Kidney tubule cell (primary cell): ENCODE measurements at places on chromosomes 4 and X.
A peak's percentile ranks its signal among the peaks of the same experiment; 100 is the strongest.

DNA sequence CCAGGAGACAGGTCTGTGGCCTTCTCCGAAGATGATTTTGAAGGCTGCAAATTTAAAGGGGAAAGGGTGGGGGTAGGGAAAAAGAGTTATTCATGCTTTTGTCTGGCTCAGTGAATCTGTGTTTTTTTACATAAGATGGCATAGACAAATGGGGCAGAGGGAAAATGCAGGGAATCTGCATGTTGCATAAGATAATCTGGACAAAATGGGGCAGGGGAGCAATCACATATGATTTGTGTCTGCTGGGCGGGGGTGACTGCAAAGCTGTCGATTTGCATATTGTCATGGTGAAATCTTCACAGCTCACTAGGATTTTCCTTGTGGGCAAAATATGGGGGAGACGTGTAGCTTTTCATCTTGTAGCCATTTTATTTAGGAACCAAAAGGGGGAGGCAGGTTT, 29.4 kb upstream of the GYG2 start:
- no peak for DNase-seq

- DNase-seq = peak; percentile 96
These were observed 119.0 kb downstream of the NKX6-1 start for GRCh38 chr4:84379917-84380641.

DNA sequence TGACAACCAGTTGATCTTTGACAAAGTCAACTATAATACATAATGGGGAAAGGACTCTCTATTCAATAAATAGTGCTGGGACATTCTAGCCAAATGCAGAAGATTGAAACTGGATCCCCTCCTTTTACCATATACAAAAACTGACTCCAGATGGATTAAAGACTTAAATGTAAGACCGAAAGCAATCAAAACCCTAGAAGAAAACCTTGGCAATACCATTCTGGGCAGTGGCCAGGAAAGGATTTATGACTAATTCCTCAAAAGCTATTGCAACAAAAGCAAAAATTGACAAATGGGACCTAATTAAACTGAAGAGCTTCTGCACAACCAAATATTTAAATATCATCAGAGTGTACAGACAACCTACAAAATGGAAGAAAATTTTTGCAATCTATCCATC, 185.1 kb downstream of the NPNT start:
- no peak for DNase-seq

DNA sequence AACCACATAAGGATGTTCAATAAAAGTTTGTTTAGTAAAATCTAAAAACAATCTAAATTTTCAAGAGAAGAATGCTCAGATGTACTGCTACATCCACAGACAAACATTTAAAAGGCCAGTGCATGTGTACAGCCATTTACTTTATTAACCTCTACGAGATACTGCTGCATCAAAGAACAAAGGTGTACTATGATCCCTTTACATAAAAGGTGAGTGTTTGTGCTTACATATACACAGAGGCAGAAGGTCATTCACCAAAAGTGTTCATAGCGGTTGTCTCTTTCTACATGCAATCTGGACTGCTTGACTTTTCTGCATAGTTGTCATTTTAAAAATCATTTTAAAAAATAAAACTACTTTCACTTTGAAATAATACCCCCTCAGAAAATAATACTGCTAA, 81.7 kb downstream of the AFAP1 start:
- DNase-seq = no peak

DNA sequence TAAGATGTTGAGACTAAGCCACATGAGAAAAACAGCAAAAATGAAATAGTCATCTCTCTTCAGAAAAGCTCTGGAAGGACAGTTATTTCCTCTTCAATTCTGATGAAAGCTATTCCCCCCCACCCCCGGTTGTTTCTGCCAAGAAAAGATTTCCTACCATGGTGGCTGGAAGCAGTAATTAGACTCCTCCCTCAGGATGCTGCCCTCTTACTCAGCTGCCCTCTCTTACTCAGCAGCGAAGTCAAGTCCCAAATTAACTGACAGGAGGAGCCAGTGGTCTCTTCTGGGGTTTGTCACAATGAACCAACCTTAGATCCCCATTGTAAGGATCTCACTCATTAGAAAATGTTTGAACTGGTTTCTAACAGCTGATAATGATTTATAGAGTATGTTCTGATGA, 38.0 kb downstream of the GPM6B start:
- DNase-seq = peak; percentile 45

GRCh38 chr4:146883070-146883469, 62.6 kb downstream of the TTC29 start:
- no peak for DNase-seq

DNA sequence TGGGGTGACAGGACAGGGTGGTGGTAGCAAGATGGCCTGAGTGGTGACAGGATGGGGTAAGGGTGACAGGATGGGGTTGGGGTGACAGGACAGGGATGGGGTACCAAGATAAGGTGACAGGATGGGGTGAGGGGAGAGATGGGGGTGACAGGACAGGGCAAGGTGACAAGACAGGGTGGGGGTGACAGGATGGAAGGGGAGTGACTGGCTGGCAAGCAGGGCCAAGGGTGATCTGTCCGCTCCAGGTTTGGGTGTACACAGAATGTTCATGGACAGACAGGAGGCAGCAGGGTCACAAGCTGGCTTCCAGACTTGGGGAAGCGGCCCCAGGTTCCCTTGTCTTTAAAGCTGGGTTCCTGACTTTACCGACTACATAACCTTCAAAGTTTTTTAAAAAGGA, 23.3 kb downstream of the RNF212 start:
- DNase-seq = no peak

GRCh38 chrX:45502396-45502795, 301.7 kb upstream of the DIPK2B start:
- DNase-seq = no peak

DNA sequence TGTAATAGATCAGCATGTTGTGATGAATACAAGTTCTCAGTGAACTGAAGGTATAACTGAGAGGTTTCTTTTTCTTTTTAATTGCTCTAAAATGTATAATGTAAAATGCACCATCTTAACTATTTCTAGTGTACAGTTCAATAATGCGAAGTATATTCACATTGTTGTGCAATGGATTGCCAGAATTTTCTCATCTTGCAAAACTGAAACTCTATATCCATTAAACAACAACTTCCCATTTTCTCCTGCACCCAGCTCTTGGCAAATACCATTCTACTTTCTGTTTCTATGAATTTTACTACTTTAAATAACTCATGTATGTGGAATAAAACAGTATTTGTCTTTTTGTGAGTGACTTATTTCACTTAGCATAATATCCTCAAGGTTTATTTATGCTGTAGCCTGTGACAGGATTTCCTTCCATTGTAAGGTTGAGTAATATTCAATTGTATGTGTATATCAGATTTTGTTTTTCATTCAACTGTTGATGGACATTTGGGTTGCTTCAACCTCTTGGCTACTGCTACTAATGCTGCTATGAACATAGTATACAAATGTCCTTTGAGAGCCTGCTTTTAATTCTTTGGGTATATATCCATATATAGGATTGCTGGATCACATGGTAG, 53.5 kb upstream of the NPFFR2 start:
- no peak for DNase-seq

- peak; percentile 31 for DNase-seq
These were observed 217.7 kb upstream of the CENPE start for GRCh38 chr4:103415801-103416200.

DNA sequence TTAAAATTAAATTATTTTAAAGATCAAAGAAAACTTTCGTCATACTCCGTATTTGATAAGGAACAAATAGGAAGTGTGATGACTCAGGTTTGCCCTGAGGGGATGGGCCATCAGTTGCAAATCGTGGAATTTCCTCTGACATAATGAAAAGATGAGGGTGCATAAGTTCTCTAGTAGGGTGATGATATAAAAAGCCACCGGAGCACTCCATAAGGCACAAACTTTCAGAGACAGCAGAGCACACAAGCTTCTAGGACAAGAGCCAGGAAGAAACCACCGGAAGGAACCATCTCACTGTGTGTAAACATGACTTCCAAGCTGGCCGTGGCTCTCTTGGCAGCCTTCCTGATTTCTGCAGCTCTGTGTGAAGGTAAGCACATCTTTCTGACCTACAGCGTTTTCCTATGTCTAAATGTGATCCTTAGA, at the start of gene CXCL8:
CXCL8 (plus strand) TSS at position 217 of the 426 bp plus-strand sequence; CDS start at position 307, 90 bp downstream.
- peak; percentile 93 for DNase-seq

DNA sequence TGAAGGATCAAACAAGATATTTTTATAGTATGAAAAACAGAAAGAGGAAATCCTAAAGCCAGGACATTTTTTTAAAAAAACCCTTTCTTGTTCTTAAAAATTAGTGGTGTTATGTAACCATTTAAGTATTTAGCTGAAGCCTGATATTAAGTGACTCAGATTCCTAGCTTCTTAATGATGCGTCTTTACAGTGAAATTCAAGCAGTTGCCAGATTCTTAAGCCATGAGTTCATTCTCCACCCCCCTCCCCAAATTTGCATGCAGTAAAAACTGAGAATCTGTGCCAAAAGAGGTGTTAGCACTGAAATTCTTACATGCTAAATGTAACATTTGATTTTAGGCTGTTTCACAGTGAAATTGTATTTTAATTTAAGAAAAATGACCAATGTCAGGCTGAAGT, 180.8 kb downstream of the RAPGEF2 start:
- peak; percentile 83 for DNase-seq

- no peak for DNase-seq
These were observed 379 bp downstream of the PDGFC start for GRCh38 chr4:156971165-156971675.

DNA sequence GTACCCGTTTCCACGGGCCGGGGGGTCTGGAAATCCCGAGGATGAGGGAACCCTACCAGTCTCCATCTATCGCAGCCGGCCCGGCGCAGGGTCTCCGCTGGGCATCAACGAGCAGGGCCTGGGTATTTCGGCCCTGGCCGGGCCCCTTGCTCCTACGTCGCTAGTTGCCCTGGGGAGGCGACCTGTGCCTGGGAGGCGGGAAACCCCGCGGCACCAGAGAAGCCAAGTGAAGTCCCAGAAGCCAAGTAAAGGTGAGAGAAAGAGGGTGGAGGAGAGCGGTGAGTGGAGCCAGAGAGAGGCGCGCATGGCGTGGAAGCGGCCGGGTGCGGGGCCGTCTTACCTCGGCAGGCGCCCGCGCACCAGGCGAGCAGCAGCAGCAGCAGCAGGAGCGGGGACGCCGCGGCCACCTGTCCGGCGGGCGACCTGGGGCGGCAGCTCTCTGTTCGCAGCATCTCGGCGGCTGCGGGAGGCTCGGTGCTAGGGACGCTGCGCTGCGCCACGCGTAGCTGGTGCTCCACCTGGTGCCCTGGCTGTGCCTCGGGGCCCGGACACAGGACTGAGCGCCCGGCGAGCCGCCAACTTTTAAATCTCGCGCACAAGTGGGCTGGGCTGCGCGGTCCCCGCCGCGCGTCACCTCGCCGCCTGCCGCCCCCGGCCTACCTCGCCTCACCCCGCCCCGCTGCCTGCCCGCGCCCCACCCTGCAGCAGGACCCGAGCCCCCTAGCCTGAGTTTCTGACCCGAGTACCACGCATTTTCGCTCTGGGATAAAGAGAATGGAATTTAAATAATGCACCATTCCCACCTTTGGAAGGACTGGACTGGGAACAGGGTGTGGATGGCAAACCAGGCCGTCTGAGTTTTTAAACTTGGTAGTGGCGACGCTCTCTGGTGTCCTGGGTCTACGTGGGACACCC, at the start of gene NMU:
NMU (minus strand) TSS at position 558 of the 915 bp plus-strand sequence; CDS start at position 452, 106 bp downstream.
- DNase-seq = peak; percentile 61

DNA sequence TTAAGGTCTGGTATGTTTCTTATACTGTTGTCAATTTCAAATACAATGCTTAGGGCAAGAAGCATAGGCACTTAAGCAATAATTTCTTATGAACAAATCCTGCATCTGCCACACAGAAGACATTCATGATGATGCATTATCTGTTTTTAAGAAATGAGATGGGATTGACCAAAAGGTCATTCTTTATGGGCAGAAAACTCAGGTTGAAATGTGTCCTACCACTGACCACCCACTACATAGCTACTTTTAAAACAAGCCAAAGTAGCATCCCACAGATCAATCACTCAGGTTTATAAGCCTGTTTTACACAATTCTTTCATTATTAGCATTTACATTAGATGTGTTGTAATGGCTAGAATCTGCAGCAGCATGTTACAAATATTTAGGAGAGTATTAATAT, 617.8 kb downstream of the PCDH7 start:
- no peak for DNase-seq

DNA sequence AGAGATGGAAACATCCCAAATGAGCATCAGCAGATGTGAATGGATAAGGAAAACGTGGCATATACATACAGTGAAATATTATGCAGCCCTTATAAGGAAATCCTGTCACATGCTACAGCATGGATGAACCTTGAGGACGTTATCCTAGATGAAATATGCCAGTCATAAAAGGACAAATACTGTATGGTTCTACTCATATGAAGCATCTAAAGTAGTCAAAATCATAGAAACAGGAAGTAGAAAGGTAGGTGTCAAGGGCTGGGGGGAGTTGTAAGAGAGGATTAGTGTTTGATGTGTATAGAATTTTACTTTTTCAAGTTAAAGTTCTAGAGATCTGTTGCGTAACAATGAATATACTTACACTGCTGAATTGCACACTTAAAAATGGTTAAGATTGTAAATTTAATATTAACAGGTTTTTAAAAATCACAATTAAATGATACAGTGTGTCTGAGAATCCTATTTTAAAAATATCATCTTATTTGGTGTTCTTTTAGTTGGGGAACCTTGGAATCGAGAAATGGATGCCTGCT, 58.5 kb downstream of the KDM6A start:
- DNase-seq = no peak

- DNase-seq = peak; percentile 38
These were observed 37.6 kb upstream of the GLRA2 start for GRCh38 chrX:14491689-14492088.

GRCh38 chrX:120549483-120550452, 11.0 kb downstream of the CUL4B start:
- DNase-seq = peak; percentile 87

- peak; percentile 11 for DNase-seq
These were observed 75.2 kb downstream of the COQ2 start for GRCh38 chr4:83209419-83209818.

DNA sequence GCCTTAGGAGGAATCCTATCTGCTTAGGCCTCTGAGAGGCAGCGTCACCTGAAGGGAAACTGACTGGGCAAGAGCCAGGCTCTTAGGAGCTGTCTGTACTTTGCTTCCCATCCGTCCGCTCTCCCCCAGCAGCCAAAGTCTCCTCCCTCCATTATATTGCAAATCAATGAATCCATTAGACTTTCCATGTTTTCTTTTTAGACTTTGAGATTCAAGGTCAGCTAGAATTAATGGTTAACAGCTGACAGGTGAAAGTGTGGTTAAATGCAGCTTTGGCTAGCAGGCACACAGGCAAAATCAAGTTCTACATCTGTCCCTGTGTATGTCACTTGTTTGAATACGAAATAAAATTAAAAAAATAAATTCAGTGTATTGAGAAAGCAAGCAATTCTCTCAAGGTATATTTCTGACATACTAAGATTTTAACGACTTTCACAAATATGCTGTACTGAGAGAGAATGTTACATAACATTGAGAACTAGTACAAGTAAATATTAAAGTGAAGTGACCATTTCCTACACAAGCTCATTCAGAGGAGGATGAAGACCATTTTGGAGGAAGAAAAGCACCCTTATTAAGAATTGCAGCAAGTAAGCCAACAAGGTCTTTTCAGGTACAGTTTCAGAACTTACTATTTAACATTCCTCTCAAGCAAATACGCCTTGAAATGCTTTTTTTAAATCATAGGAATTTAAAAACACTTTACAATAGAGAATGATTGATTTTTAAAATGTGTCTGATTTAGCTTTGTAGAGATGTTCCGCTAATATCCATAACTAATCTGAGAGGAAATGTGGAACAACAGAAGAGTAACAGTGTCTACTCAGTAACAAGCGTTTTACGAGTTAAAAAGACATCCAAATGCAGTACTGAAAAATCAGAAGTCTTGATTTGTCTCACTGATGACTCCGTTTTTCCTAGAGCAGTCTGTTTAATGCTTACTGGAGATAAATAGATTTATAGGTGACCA, at the start of gene F11:
F11 (plus strand) TSS at position 507 of the 970 bp plus-strand sequence. CDS start 948 bp downstream, outside the sequence.
- DNase-seq = peak; percentile 21
